ENCODE measurements at places on chromosomes 13 and 19.
A peak's percentile ranks its signal among the peaks of the same experiment; 100 is the strongest.

DNA sequence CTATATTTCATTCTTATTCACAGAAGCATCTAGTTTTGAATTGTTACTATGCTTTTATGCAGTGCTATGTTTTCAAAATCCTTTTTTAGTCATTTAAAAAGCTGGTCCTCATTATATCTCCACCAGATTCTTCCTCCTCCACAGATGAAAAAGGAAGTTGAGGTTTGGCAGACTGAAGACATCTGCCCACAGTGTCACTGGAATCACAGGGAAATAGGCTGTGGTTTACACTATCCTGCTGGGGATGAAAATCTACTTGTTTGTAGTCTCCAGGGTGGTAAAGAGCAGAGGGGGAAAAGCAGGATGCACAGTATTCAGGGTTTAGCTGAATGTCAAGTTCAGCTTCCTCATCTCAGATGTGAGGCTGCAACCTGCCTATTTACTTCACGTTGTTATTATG, 351.2 kb downstream of the DNAJC15 start:
- DNase-seq: no peak

GRCh38 chr19:4583961-4584669, 24.6 kb upstream of the SEMA6B start:
- DNase-seq: peak; percentile 45

DNA sequence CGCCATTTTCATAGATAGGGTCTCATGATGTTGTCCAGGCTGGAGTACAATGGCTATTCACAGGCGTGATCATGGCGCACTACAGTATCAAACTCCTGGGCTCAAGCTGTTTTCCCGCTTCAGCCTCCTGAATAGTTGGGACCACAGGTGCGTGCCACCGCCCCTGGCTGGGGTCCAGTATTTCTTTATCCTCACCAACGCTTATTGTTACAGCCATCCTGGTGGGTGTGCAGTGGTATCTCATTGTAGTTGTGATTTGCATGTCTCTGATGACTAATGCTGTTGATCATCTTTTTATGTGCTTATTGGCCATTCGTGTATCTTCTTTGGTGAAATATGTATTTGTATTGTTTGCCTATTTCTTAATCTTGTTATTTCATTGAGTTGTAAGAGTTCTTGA, 49.0 kb downstream of the SIPA1L3 start:
- no peak for DNase-seq

DNA sequence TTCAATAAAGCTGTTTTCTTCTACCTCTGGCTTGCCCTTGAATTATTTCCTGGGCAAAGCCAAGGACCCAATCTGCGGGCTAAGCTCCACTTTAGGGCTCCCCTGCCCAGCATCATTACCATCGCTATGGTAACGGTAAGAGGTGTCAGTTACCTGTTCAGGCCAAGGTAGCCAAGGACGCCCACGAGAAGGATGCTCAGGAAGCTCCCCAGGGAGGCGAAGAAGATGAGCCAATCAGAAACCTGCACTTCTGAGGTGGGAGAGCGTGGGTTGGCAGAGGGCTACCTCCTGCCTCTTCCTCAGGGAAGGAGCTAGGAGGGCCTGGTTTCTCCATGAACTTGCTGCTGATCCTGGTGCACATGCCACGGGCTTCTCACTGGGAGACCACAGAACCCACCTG, 24.7 kb downstream of the IL12RB1 start:
- DNase-seq: no peak

- peak; percentile 77 for DNase-seq
Measured at GRCh38 chr19:12611361-12611699, 610 bp downstream of the ZNF791 start.

DNA sequence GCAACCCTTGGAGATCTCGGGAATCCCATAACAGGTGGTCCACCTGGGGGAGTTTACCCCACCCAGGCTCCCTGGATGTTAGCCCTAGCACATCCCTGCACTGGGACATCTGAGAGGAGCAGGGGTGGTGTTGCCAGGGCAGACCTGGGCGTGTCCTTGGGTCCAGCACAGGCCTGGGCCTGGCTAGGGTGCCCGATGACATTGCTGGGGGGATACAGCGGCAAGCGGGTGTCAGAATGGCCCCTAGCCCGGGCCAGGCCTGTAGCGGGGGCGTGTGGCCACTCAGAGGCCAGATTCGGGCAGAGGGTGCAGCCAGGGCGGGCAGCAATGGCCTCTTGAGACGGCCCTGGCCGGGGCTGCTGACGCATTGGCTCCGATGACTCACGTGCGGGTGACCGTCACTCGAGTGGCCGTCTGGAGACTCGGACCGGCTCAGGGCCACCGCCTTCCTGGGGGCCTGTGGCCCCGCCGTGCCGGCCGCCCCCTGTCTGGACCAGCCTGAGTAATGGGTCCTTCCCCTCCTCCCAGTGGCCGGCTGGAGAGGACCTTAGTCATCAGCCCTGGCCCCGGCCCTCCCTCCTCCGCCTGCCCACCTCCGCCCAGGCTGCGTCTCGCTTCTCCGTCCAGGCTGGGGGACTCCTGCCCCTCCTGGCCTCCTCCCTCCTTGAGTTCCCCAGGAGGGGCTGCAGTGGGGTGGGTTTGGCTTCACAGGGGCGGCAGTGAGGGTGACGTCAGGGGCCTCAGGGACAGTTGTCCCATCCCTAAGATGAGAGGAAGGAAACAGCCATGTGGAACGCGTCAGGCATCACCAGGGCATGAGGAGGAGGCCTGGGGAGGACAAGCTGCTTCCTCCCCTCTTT, 23.2 kb upstream of the CRTC1 start:
- no peak for DNase-seq

GRCh38 chr19:33443638-33444561, 70.4 kb downstream of the CEBPG start:
- no peak for DNase-seq

- DNase-seq: no peak
Measured at GRCh38 chr19:10744253-10744798, 26.4 kb downstream of the DNM2 start.

DNA sequence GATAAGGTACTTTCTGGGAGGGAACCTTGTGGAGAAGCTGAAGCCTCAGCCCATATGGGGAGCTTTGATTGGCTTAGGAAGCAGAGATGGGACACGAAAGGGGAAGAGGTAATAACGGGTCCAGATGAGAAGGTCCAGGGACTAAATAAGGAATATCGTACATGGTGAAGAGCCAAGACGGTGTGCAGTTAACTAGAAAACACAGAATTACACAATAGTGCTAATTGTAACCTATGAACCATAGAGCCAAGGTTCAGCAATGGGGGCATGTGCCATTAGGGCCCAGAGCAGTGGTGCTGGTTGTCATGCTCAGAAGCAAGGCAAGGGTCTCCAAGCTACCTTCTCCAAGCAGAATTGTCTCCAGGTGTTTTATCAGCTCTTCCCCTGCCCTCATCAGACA, 106.1 kb downstream of the IRS2 start:
- no peak for DNase-seq

GRCh38 chr13:98496479-98496791, 80.5 kb downstream of the STK24 start:
- DNase-seq: no peak

DNA sequence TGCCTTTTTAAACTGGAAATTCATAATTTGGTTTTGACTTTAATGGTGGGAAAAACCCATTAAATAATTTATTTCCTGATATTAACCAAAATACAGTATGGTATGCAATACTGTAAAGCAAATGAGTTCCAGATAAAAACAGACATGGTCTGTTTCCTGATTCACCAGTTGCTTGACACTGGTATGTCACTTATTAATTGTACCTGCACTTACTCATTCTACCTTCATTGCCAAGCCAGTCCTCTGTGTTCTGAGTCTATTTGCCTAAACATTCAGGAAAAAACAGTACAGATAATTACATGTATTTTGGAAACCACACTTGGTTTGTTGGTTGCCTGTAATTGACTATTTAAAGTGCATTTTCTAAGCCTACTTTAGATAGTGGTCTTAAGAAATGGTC, 159.3 kb downstream of the TNFRSF19 start:
- DNase-seq: no peak

DNA sequence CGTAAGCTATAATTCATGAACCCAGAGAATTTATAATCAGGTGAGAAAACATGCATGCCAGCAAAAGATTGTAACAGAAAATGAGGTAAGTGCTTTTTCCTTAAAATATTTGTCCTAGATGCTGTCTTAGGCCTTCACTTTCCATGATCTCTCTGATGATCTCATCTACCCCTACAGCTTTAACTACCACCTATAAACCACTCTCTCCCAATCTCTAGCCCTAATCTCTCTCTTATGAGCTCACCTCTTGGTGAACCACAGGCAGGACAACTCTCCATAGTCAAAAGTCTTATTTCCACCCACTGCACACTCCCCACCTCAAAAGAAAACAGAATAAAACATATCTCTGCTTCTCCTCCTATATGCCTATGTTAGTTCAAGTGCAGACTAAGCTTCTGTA, 137.1 kb downstream of the SLC7A1 start:
- DNase-seq: no peak

DNA sequence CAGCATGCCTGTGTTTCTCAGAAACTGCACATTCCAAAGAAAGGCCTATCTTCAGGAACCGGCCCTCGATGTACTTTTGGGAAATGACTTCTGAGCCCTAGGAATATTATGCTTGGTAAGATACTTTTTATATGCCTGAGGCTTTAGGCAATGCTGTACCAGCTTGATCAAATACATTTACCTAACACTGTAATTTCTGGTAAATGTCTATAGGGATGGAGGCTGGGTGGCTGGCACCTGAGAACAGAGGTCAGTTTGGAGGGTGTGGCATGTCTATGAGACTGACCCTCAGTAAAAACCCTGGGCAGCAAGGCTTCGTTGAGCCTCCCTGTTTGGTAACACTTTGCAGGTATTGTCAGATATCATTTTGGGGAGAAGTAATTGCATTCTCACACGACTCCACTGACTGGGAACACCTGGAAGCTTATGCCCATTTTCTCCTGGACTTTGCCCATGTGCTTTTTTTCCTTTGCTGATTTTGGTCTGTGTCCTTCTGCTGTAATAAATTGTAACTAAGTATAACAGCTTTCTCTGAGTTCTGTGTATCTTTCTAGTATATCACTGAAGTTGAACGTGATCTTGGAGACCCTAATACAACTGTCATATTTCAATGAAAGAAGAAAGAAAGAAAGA, 1339.1 kb downstream of the OLFM4 start:
- no peak for DNase-seq

DNA sequence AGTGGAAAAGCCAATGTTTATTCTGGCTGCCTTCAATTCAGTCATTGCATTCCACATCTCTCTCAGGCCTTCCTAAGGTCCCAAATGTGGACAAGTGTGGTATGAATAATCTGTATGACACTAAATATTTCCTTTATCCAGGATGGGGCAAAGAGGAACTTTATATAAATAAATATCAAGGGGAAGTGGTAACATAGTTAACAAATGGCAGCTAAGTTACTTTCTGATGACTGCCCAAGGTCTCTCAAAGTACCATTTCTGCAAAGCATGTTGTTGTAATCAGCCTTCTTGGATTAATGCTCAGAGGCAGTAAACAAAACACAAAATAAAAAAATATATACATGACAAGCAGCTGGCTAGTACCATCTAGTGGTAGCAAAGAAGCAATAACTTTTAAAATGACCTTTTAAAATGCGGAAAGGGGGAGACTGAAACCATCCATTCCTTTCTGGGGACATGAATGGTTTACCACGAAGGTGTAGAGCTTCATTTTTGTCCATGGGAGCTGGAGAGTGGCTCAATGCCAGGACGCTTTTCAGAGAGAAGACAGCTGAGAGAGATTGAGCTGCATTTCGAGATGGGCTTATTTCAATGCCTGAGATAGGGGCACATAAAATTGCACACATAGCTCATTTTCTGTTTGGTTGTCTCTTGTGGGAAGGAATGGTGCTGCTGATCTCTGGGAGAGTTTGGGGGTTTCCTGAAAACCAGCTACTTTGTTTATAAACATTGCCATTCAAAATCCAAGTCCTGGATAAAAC, 259.2 kb downstream of the RFC3 start:
- peak; percentile 26 for DNase-seq

GRCh38 chr13:96646515-96647211, 347.6 kb downstream of the OXGR1 start:
- DNase-seq: no peak

GRCh38 chr13:41458761-41459431, 1.5 kb downstream of the RGCC start:
- DNase-seq: no peak

DNA sequence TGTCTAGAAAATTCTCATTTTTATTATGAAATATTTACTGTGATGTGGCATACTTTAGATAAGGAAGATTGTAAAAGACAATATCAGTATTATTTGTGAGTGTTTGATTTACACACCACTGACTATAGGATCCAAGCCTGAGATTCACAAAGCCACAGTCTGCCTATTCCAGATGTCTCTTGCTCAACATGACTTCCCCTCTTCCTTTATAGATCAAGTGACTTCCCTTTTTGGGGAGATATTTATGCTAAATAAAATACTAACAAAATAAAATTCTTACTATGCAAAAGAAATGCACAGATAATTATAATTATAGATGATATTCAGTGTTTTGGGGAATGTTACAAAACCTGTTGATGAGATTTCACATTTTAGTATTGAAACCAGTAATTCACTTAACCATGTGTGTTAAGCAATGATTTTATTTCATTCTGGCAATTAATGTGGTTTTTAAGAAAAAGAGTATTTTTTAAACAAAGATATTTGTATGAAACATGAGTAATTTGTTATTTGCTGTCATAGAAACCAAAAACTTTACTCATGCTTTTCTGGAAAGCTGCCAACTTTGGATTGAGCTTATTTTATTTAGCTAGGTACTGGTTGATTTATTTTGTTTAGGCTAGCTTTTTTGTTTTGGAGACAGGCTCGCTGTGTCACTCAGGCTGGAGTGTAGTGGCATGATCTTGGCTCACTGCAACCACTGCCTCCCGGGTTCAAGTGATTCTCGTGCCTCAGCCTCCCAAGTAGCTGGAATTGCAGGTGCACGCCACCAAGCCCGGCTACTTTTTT, 13.7 kb upstream of the GPR183 start:
- DNase-seq: peak; percentile 4

DNA sequence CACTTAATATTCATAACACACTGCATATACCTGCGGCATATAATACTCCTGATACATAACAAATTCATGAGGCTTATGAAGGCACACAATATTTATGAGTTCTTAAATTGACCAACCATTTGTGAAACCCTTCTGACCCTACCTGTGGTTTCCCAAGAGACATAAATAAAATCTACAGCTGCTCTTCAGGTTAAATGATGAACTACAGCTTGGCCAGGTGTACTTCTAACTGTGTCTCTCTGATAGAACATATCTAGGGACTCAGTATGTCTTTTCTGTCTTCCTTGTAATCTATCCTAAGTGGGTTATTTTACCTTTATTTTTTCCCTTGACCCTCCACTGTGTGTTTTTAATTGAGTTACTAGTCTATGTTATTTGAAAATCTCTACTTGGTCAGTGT, 189.9 kb upstream of the UFM1 start:
- no peak for DNase-seq

DNA sequence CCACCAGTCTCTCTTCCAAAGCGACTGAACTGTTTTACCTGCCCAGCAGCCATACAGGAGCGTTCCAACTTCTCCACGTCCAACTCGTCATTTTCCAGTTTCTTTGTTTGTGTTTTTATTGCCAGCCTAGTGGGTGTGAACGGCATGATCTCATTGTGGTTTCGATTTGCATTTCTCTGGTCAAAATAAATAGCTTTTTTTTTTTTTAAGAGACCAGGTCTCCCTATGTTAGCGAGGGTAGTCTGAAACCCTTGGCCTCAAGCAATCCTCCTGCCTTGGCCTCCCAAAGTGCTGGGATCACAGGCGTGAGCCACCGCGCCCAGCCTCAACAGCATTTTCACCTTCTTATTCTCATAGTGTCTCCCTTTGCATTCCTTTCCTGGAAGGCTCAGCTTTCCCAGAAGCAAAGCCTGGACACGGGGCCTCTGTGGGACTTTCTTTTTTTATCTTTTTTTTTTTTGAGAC, 4.2 kb upstream of the JSRP1 start:
- no peak for DNase-seq

- DNase-seq: no peak
Measured at GRCh38 chr13:20964904-20965303, 62.4 kb upstream of the XPO4 start.

GRCh38 chr13:78785764-78786163, 126.8 kb upstream of the OBI1 start:
- no peak for DNase-seq
